Activated CD8-positive, alpha-beta T cell treated with anti-CD3 and anti-CD28 coated beads for 36 hours (primary cell): ENCODE measurements at places on chromosomes 11 and 22. TPM values are rescaled to one million over a fixed set of nuclear protein-coding genes. Genes with fewer than 3 reads are reported as not detected.

GRCh38 chr22:50621948-50622722, 5.8 kb downstream of the ARSA start:
- DNase-seq: peak; percentile 71

GRCh38 chr11:111574373-111575225, 27.6 kb upstream of the SIK2 start:
- peak; percentile 36 for DNase-seq

DNA sequence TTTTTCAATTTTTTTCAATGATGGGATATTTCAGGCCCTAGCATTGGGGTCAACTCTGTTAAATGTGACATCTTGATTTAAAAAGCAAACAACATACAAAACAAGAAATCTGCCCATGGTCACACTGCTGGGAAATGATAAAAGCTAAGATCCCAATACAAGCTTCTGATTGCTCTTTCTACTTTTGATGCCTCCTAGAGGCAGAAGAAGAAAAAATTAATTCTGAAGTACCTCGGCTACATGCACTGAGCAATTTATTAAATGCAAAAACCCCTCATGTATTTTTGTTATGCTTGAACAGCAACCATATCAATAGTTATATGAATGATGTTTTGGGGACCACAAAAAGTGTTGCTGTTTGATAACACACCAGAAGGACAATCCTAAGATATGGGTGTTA, 342.1 kb upstream of the NARS2 start:
- DNase-seq: no peak

DNA sequence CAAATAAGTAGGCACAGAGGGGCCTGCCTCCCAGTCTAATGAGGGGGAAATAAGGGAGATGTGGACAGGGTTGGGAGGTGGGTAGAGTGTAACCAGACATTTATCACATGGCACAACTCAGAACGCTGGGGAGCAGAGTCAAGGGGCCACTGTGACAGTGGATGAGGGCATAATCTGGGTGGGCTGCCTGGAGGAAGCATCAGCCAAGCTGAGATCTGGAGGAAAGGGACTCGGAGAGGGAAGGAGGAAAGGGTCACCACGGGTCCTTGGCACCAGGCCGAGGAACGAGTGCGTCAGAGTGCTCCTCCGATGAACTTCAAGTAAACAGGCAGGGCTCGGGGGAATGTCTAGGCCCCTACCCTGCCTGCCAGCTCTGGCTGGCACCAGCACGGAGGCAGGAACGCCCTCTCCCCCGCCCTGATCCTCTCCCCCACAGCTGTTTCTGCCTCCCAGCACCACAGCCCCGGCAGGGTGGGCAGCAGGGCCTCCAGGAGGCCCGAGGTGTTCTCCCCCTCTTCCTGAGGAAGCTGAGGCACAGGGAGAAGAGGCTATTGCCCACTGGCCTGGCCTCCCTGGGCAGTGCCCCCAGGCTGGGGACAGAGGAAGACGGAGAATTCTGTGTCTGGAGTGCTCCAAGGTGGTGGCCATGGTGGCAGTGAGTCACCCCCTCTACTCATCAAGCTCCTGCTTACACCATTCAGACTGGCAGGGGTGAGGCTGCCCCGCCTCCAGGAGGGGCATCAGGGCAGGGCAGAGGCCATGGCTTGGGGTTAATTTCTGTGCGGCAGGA, 4.2 kb downstream of the ALDH3B1 start:
- DNase-seq: no peak

DNA sequence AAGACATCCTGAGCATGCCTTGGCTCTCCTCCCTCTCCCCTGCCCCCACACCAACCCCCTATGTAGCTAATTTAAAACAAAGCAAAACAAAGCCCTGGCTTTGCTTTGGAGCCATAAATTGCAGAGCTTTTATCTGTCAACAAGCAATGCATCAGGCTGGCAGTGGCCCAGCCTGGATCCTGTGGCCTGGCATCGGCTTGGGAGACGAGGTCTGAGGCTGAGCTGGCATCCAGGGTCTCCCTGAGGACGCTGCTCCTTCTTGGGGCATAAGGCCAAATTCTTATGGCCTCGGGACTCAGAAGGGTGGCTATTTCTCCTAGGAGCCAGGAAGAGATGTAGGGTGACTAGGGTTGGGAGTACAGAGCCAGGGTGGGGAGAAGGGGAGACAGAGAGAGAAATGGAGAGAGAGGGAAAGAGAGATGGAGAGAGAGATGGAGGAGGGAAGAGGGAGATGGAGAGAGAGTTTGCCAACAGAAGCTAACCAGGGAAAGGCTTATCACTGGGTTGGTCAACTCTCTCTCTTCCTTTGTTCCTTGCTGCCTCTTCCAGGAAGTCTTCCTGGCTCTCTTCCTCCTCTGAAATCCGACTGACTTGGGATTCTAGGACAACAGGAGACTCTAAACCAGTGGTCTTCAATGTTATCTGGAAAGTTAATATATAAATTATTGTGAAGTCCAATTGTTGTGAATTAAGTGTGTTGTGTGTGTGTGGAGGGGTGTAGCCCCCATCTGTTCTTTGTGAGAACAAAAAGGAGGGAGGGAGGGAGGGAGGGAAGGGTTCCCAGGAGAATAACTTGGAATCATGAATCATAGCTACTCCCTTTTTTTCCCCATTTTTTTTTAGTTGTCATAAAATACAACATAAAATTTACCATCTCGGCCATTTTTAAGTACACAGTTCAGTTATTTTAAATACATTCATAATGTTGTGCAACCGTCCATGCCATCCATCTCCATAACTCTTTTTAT, 29.1 kb downstream of the TSPAN18 start:
- no peak for DNase-seq

DNA sequence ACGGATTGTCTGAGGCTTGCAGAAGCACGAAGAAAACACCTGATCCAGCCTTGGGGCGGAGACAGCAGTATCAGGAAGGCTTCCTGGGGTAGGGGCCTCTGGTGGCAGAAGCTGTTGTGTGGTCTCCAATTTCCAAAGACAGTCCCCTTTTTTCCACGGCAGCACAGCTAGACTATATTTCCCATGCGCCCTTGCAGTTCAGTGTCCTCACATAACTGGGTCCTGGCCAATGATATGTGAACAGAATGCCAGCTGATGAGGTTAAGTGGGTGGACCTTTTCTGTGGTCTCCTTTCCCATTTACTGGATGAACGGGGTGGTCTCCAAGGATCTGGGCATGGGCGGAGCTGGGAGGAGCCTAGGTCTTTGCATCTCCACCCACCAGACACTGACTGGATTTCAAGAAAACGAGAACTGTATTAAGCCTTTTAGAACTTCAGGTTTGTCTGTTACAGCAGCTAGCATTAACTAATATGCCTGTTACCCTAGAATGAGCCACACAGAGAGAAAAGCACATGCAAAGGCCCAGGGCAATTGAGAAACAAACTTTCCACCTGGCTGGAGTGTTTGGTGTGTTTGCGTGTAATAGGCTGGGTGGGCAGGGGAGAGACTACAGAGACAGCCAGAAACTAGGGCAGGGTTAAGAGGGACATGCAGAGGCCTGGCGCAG, 6.2 kb downstream of the GAL3ST1 start:
- DNase-seq: no peak

The OR5P2 gene
- total RNA-seq: not detected

The SFI1 gene
- total RNA-seq: 273 TPM

The OR9G4 gene
- total RNA-seq: not detected

- no peak for DNase-seq
Measured at GRCh38 chr11:28241760-28242159, 133.6 kb downstream of the METTL15 start.
